ENCODE measurements at places on chromosomes 5 and 9. TPM values are rescaled to one million over a fixed set of nuclear protein-coding genes. Genes with fewer than 3 reads are reported as not detected.

NR4A3 gene
- not detected for total RNA-seq

UGT3A1 gene
- total RNA-seq, result not detected

SCGB3A2 gene
- not detected for total RNA-seq

DNA sequence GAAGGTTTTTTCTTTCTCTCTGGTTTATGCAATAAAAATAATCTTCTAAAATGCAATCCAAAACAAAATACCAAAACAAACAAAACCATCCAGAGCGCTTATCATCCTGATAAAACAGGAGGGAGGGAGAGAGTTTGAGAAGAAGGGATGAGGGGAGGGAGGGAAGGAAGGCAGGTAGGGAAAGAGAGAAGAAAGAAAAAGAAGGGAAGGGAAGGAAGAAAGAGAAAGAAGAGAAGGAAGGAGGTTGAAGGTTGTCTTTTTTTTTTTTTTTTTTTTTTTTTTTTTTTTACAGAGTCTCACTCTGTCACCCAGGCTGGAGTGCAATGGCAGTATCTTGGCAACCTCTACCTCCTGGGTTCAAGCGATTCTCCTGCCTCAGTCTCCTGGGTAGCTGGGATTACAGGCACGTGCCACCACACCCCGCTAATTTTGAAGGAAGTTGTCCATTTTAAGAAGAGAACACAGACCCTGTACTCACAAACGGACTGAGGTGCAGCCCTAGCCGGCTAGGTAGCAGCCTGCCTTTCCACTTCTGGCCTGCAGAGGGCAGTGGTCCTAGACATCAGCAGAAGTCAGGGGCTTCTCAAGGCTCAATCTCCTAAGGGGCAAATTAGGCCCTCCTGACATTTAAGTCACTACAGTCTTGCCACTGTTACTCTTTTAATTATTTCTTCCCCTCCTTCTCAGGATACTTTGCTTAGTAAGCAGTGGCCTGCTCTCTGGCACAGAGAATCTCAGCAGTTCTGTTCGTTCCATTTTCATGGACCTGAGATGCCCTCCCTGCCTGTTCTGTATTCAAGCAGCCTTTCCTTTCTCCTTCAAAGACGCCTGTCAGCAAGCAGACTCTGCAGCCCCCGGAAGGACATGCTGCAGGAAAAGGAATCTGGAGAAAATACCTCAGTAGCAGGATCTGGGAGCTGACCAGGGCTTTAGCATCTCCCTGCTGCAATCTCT is 76.4 kb downstream of the EPB41L4B start:
- H3K36me3 ChIP-seq, result no peaks in the 10 kb centered on the region
- DNase-seq, result peak; percentile 71
- H3K4me1 ChIP-seq, result peaks cover 14% of the 10 kb centered on the region
- H3K27ac ChIP-seq, result no peak overlapping the region

DNA sequence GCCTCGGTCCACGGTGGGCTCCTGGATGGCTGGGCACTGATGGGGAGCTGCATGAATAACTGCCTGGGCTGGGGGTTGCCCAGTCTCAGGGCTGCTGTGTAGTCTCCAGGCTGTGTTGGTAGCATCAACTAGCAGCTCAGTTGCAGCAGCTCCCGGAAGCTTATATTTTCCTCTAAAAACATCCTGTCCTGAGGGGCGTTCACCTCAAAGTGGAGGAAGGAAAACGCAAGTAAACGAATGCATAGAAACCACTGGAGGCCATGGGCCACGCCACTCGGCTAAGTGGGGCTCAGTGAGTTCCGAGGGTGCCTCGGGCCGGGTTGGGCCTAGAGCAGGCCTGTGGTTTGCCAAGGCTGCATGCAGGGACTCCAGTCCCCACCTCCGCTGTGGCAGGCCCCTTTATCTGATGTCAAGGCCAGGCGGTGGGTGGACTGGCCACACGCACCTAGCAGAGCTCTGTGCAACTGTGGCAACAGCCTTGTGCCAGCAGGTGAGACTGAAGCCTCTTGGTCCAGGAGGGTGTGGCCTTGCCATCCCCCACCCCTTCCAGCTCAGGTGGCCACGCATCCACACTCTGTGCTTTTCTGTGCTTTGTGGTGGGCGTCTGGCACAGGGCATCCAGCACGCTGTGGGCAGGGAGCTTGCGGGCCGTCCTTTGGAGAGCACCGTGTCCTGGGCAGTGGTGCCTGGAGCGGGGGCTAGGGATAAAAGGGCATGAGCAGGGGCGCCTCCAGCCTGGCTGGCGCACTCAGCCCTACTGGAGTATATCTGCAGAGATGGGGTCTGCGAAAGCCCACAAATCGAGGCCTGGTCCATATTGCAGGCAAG is 15.1 kb downstream of the TCF7 start:
- DNase-seq, result no peak
- H3K4me3 ChIP-seq, result no peak overlapping the region
- H3K4me1 ChIP-seq, result peaks cover 17% of the 10 kb centered on the region
- H3K27ac ChIP-seq, result no peak overlapping the region
- no peaks in the 10 kb centered on the region for H3K36me3 ChIP-seq
- no peaks in the 10 kb centered on the region for H3K27me3 ChIP-seq

GRCh38 chr9:137267933-137268355 is 9.6 kb upstream of the TOR4A start:
- no peak for DNase-seq
- no peaks in the 10 kb centered on the region for H3K36me3 ChIP-seq
- no peaks in the 10 kb centered on the region for H3K27me3 ChIP-seq
- no peaks in the 10 kb centered on the region for H3K4me1 ChIP-seq
- no peak overlapping the region for H3K4me3 ChIP-seq
- 0 out of 2 replicates have a peak overlapping the region, but pooled peaks have one; percentile 16 for H3K27ac ChIP-seq

DNA sequence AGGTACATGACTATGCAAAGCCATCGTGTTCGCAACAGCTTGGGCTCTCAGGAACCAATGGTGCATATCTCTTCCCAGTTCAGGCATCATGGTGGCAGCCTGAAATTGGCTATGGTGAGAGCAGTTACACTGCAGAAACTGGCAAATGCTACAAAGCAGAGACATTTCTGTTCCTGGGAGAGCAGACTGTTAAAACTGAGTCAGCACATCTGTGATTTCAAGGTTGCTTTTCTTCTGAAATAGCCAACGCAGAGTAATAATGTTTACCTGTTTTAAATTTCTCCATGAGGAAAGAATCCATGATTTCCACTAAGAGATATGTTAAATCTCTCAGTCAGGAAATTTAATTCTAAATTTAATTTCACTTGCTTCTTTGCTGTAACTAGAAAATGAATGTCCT is 47.8 kb downstream of the C7 start:
- no peak overlapping the region for H3K4me3 ChIP-seq
- H3K27ac ChIP-seq, result no peak overlapping the region
- no peaks in the 10 kb centered on the region for H3K27me3 ChIP-seq
- H3K4me1 ChIP-seq, result peaks cover 5% of the 10 kb centered on the region
